ENCODE measurements at places on chromosomes 12 and 14.
A peak's percentile ranks its signal among the peaks of the same experiment; 100 is the strongest.

GRCh38 chr12:7162691-7163114, 26.8 kb upstream of the PEX5 start:
- DNase-seq = no peak

GRCh38 chr14:96275177-96276112, 19.4 kb downstream of the BDKRB1 start:
- peak; percentile 71 for DNase-seq

DNA sequence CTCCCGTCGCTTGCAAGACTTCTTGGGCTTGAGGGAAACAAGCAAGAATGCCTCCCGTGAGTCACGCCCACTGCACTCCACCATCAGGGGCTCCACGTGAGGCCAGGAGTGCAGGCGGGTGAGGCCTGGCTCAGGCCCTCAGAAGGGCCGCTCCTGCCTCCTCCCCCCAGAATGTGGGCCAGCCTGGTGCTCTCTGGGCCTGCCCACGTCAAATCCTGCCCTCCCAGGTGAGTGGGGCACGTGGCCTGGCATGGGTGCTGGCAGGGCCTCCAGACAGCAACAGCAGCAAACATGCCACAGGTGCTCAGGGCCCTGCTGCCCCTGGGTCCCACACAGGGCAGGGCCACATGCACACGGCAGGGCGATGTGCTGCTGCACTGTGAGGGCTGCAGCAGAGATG, 30.6 kb upstream of the BTBD6 start:
- DNase-seq = no peak

- DNase-seq = no peak
Measured at GRCh38 chr12:105843561-105843960, 295.2 kb downstream of the NUAK1 start.

GRCh38 chr12:91326058-91327027, 143.7 kb upstream of the DCN start:
- peak; percentile 57 for DNase-seq

- no peak for DNase-seq
Measured at GRCh38 chr12:9660046-9660445, 9.5 kb upstream of the CLEC2D start.

- no peak for DNase-seq
Measured at GRCh38 chr12:22018860-22019259, 27.2 kb upstream of the CMAS start.

GRCh38 chr12:126384026-126384564, 1318.9 kb downstream of the AACS start:
- no peak for DNase-seq

- DNase-seq = no peak
Measured at GRCh38 chr14:90985601-90986242, 74.7 kb downstream of the RPS6KA5 start.

DNA sequence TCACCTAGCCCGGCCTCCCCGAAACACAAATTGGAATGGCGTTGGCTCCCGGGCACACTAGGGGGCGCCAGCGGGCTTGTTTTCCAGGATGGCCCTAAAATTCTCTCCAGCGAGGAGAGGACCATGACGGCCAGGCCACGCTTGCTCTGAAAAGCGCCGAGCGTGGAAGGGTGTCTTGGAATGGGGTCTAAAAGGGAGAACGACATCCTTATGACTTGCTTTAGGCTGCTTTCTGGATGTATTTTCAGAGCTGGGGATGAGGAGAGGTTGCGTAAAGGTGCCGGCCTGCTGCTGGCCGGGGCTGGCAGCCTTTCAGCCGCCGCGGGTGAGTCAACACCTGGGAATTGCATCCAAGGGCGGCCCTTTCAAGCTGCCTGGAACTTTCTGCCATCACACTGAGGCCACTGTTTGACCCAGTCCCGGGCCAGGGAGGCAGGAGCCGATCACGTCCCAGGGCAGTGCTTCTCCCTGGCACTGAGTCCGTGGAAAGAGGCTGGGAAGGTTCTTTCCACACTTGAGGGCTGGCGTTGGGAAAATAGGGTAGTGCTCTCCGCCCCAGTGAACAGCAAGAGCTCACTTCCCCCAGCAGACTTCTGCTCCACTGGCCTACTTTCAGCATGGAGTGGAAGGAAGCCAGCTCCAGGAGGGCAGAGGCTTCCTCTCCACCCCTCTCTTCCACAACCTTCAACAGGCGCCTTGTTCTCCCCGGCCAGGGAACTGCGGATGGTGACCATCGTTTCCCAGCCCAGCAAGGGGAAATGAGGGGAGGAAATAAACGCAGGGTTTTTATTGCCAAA, 216.2 kb downstream of the TTC8 start:
- DNase-seq = peak; percentile 83

- DNase-seq = no peak
Measured at GRCh38 chr12:102435827-102436436, 44.4 kb downstream of the IGF1 start.

- no peak for DNase-seq
Measured at GRCh38 chr12:123149501-123150274, 1.2 kb downstream of the PITPNM2 start.

DNA sequence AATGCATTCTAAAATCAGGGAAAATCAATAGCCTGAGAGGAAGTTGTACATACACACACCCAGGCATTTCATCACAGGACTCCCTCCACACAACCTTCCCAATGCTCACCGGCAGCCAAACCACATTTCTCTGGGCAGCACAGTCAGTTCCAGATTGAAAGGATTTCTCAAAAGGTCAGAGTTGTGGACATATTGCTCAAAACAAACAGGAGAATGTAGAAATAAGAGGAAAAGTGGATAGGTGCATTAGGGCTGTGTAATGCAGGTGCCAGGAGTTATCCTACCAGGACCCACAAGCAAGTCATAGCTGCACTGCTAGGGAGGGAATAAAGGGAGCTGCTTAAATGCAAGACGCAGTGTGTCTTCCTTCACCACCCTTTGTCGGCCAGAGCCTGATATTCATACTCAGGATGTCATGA, 62.9 kb downstream of the GCH1 start:
- no peak for DNase-seq

DNA sequence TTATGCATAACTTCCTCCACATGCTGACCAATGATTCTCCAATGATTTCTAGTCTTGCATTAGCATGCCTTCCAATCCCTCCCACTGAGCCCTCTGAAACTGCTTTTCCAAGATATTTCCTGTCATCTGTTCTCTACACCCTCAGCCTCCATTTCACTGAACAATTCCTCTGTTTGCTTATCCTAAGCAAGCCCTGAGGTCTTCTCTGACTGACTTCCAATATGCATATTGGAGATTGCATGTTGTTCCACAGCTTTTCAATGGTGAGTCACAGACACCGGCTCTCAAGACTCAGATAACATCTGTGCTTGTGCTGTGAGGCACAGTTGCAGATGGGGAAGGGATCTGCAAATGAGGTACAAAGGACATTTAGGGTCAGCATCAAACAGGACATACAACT, 141.0 kb downstream of the SLC16A7 start:
- DNase-seq = no peak

Data from suppressor macrophage treated with lipopolysaccharide for 4 hours (primary cell).